ENCODE measurements at places on chromosomes 5 and 9. TPM values are rescaled to one million over a fixed set of nuclear protein-coding genes. Genes with fewer than 3 reads are reported as not detected.
A peak's percentile ranks its signal among the peaks of the same experiment; 100 is the strongest.

ADAMTSL2 gene
- total RNA-seq = 2.2 TPM

TEK gene
- 3.8 TPM for total RNA-seq

- DNase-seq = no peak
Measured at GRCh38 chr5:148135091-148136048, 33.0 kb upstream of the SPINK14 start.

DNA sequence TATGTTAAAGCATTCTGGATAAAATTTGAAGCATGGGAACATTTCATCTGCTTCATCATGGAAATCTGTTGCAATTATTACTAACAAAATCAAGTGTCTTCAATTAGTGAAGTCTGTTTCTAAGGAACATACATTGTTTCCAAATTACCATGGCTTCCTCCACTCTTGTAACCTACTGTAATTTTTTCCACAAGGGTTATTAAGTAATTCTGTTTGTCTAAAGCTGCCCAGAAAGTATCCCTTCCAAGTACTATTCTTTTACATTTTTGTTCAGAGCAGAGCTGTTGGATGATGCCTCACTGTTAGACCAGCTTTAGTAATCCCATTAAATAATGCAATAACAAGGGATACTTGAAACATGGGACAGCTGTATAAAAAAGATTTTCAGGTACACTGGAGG is 483.5 kb upstream of the CD180 start:
- DNase-seq = no peak

DNA sequence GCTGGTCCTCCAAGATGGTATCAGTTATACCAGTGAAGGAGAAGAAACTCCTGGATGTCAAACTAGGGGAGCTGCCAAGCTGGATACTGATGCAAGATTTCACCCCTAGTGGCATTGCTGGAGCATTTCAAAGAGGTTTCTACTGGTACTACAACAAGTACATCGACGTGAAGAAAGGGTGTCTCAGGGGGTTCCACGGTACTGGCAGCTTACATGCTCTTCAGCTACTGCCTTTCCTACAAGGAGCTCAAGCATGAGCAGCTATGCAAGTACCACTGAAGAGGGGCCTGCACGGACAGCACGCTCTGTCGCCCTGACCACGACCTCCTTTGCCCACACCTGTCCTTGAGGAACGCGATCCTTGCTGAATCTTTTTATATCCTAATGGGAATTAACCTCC is 19.5 kb downstream of the ACTL7B start:
- no peak for DNase-seq

CORO2A gene
- total RNA-seq = 10.0 TPM

DNA sequence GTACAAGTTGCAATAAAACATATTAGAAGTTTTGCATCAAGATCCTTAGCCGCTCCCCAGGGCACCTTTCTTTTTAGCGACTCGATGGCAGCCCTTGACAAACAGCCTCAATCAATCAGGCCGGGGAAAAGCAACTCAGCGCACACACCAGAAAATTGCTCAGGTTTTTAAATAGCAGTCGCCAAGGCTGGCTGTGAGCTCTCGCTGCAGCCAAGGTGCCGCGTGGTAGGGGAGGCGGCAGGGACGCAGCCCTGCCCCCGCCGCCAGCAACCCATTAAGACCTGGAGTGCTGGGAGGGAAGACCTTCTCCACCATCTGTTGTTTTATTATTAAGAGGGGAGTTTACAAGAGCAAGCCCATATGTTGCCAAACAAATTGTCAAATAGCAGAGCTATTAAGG is 22.6 kb downstream of the ASS1 start:
- no peak for DNase-seq

DNA sequence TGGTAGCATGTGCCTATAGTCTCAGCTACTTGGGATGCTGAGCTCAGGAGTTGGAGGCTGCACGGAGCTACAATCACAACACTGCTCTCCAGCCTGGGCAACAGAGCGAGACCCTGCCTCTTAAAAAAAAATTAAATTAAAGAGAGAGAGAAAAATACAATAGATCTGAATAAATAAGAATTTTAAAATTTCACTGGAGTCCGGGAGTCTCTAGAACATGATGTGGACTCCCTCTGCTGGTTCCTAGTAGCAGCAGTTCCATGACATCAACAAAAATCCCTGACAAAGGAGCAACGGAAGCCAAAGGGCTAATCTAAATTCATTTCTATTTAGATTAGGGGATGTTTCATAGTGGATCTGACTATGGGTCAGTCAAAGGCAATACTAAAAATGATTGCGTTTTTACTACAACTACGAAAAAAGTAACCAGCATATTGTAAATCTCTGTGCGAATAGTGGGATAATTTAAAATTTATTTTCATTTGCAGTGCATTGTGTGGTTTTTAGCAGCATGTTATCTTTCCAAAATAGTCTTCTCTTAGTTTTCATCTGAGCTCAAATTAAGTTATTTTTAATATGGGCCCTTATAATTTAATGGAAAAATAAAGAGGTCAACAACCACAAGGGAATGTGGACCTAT is 6.7 kb downstream of the INIP start:
- no peak for DNase-seq

GRCh38 chr9:131868766-131869165 is 128.9 kb upstream of the RAPGEF1 start:
- DNase-seq = no peak

GRCh38 chr9:84379740-84380139 is 39.2 kb upstream of the SLC28A3 start:
- no peak for DNase-seq

DNA sequence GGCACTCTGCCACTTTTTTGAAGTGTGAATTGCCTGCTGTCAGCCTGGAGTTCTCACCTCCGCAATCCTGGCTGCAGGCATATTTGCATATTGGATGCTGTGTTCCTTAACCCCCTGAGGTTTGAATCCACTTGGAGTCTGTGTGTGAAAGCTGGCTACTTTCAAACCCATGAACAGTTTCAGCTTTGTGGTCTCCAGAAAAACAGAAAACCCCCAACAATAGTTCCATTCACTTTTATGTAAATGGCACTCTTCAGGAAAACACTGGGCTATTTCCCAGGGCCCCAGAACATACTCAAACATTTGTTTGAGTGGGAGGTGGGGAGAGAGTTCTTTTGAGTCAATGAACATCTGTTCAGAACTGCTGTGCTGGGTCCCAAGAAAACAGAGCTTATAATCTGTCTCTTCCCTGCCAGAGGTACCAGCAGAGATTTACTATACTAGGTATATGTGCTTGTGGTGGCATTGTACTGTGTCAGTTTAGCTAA is 5.0 kb downstream of the NUDT2 start:
- no peak for DNase-seq

ANXA2R gene
- total RNA-seq = 4.4 TPM

DNA sequence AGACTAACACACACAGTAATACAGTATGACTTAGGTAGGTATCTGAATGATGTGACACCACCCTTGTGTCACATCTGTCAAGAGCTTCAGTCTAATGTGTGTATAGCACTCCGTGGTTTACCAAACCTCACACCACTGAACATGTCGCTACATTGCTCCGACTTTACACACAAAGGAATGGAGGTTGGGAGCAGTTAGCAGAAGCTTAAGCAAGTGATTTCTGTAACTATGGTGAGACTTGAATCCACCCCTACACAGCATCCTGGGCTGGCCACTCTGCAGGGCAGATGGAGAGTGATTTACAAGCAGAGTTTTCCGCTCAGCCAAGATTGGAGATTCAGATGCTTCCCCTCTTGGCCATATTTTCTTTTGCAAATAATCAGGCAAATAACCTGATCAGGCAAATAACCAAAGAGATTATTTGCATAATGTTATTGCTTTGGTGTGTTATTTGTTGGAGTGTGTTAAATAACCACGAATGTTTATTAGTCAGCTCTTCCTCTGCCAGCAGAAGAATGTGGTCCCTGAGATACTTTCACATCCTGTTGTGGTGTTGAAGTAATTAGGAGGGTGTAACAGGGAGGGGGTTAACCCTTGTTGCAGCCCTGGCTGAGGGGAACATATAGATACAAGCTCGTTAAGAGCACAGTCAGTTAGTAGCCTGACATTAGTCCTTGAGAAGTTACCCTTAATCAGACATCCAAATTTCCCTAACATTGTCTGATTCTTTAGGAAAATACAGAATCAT is 92.8 kb downstream of the SNX18 start:
- DNase-seq = peak; percentile 13

PCDHGA8 gene
- 2.7 TPM for total RNA-seq

PRDM9 gene
- total RNA-seq = not detected

DNA sequence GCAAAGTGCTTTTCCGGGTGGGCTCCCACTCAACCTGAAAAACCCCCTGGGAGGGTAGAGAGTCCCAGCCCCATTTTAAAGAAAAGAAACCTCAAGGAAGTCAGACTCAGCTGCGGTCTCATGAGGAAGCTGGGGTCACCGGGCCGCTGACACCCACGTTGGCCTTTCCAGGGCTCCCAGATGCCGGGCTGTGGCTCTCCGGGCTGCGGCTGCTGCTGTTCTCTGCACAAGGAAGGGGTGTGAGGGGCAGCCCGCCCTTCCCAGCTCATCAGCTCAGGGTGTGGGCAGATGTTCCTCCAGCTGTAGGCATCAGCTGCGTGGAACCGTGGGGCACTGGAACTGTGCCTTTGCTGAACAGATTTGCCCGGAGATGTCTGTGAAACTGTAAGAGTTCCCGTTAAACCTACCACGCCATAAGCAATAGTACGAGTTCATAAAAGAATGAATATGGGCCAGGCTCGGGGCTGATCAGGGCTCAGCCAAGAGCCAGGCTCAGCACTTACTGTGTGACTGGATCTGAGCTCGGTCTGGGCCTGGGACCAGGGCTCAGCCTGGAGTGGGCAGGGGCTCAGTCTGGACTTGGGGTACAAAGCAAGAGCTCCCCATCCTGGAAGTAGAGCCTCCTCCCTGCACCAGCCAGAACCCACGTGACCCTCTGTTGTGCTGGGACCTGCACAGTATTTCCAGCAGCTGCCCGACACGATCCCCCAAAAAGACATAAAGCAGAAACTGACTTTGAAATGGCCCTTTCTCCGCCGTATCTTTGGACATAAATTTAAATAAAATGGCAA is 130.2 kb upstream of the PPP1R26 start:
- no peak for DNase-seq

DNA sequence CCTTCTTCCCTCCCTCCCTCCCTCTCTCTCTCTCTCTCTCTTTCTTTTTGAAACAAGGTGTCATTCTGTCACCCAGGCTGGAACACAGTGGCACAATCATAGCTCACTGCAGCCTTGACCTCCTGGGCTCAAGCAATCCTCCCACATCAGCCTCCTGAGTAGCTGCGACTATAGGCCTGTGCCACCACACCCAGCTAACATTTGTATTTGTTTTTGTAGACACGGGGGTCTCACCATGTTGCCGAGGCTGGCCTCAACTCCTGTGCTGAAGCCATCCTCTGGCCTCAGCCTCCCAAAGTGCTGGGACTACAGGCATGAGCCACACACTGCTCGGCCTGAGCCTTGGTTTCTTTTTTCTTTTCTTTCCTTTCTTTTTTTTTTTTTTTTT is 45.8 kb downstream of the PLPP7 start:
- no peak for DNase-seq

ZBTB43 gene
- total RNA-seq = 17.1 TPM

DNA sequence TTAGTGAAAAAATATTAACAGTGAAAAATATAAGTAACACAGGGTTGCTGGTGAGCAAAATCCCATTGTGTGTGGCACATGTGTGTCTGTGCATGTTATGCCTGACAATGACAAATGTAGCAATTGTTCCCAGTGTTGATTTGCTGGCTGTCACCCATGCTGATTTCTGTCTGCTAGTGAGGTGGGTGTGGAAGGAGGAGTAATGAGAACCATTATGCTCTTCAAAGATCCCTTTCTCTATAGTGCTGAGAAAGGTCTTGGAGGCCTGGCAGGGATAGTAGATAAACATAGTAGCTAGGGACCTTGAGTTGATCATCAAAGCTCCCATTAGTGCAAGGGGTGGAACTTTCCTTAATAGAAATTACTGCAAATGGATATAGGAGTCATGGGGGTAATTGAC is 152.5 kb upstream of the CLINT1 start:
- DNase-seq = no peak

GRCh38 chr5:32828492-32828891 is 117.4 kb downstream of the NPR3 start:
- DNase-seq = no peak

TRIM36 gene
- 43.8 TPM for total RNA-seq

DNA sequence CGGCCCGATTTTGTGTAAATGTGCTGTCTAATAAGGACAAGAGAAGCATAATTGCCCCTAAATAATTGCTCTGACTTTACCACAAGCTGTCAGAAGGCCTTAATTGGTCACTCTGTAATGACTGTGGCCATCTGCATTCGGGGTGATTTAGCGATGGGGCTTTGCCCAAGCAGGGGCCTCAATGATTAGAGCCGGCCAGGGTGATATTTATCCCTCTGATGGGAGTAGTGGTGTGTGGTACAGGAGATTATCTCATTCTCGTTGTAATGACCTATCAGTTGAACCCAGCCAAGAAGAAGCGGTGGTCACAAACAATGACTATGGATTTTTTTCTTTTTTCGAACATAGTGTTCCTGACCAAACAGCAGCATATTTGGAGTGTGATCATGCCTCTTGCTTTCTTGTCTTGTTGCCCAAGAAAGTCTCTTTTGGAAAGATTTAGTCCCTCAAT is 72.0 kb upstream of the SAP30L start:
- no peak for DNase-seq

PCDHB8 gene
- 0.16 TPM for total RNA-seq

- no peak for DNase-seq
Measured at GRCh38 chr5:76801159-76801802, 17.5 kb upstream of the F2RL1 start.

DNA sequence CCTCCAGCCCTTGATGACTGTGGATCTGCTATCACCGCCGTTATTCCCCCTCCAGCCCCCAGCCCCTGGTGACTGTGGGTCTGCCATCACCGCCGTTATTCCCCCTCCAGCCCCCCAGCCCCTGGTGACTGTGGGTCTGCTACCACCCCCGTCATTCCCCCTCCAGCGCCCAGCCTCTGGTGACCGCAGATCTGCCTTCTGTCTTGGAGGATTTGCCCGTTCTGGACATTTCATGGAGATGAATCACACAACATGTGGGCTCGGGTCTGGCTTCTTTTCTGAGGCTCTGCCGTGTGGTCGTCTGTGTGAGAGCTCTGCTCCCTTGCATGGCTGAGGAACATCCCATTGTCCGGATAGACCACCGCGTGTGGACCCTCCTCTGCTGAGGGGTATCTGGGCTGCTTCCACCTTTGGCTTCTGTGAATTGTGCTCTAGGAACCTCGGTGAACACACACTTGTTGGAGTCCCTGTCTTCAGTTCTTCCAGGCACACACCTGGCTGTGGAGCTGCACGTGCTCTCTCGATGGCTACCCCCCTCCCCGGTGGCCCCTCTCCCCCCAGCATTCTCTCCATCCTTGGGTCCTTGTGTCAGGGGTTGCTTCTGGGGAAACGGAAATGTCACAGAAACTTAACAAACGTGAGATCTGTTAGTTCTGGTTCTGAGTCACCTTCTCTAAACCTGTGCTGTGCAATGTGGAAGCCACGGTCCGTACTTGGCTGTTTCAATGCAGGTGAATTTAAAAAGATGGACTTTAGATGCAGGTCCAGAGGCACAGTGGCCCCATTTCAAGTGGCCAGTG is 105.3 kb upstream of the COL5A1 start:
- no peak for DNase-seq

C9orf78 gene
- total RNA-seq = 263 TPM

RNF180 gene
- 8.0 TPM for total RNA-seq

TLR4 gene
- 4.0 TPM for total RNA-seq

Data from transverse colon (tissue), 4 donors.